Activated CD8-positive, alpha-beta memory T cell treated with anti-CD3 and anti-CD28 coated beads for 1 hour (primary cell): ENCODE measurements at places on chromosomes 11 and 22.

DNA sequence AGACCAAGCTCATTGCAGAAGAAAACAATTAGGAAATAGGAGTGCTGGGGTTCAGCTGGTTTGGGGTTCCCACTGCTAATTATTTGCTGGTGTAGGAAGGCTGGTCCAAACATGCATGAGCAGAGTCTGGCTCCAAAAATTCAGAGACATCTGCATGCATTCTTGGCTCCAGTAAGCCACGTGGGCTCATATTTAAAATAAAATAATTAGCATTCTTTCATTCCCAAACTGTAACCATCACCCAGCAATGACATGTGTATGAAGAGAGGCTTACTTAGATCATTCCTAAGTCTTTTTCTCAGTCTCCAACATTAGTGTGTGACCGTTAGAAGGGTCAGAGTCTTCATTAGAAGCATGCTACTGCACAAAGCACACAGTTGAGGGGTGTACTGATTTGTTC, 58.4 kb downstream of the EFCAB6 start:
- DNase-seq: no peak

GRCh38 chr11:42598341-42598740, 713.5 kb upstream of the API5 start:
- no peak for DNase-seq

- DNase-seq: no peak
These were observed 138.2 kb upstream of the MTMR2 start for GRCh38 chr11:96062134-96062533.

- DNase-seq: no peak
These were observed 86.0 kb downstream of the RPS6KA4 start for GRCh38 chr11:64444838-64445441.

GRCh38 chr11:23539556-23539955, 679.3 kb upstream of the CCDC179 start:
- no peak for DNase-seq

GRCh38 chr11:120431633-120432032, 79.9 kb upstream of the GRIK4 start:
- DNase-seq: no peak

- no peak for DNase-seq
These were observed 6.8 kb downstream of the PYGM start for GRCh38 chr11:64753019-64753379.

DNA sequence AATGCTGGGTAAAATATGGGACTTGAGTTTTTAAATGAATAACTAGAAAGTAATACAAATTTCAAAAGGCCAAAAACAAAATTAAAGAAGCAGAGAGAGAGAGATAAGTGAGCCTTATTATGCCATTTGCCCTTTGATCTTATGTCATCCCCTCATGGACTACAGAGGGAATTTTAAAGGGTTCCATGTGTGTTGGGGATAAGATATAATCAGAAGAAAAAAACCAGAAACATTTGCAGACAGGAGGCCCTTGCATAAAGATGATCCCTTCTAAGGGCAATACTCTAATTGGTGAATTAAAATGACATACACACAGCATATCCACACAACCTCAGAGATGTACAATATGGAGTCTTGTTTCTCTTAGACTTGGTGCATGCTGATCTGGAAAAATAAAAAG, 406.6 kb upstream of the LARGE1 start:
- DNase-seq: no peak

GRCh38 chr11:107549253-107549953, 16.1 kb downstream of the ALKBH8 start:
- DNase-seq: no peak

DNA sequence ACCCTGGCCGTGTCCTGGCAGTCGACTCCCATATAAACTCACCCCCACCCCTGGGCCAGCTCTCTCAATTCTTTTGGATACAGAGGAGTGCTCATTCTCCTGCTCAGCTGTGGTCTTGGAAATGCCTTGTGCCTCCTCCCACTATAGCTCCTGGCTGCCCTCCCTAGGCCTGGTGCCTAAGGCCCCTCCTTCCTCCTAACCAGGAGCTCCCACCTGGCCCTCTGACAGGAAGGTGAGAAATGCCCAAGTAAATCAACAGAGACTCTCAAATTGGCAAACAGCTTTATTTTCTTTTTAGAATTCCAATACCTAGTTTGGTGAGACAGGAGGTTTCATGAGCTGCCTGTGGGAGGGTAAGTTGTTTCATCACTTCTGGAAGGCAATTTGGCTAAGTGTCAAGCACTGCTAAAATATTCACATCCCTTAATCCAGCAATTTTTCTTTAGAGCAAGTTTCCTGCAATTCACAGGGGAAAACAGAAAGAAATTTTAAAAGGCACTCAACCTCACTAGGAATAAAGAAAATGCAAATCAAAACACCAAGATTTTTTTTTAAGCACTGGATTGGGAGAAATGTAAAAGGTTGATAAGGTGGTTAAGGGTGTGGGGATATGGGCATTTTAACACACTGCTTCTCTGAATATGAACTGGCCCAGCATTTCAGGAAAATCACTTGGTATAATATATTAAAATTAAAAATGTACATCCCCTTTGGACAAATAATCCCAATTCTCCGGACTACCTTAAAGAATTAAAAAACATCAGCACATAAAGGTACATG, 209.7 kb upstream of the ARHGAP20 start:
- DNase-seq: no peak

DNA sequence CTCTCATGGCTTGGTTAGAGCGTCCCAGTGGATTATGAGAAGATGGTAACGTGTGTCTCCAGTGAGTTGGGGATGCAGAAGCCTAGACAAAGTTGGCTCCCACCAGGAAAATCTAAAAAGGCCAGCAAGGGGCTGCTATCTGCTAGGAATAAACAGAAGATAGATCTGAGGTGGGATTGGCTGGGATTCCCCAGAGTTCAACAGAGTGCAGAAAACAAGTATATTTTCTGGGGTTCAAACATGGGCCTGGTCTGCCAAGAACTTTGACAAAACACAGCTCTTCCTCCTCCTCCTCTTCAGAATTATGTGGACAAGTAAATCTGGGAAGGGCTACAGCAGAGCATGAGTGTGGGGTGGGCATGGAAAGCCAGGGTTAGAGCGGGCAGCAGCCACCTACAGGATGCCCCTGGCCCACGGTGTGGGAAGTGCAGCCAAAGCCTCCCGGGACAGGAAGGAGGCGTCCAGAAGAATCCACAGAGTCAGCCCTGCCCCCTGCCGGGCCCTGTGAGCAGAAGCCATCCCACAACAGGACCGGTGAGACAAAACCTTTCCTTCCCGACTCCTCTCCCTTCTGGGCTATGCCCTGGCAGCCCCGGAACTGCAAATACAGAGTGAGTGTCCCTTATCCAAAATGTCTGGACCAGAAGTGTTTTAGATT, 67.1 kb downstream of the CD82 start:
- DNase-seq: no peak

DNA sequence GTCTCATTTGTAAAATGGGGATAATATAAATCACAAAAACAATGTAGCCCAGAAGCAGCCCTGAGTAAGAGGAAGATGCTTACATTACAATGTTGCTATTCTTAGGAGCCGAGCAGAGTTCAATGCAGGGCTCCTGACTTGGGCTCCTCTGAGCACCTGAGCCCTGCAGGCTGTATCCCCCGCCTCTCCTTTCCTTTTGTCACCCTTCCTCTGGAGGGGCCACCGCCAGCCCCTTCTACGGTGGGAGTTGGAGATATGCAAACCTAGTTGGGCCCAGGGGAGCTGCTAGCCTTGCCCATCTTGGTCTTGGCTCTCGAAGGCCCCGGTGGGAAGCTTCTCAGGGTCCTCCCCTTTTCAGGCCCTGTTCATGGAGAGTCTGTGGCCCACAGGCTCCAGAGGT, 8.4 kb upstream of the CSNK1E start:
- no peak for DNase-seq

GRCh38 chr22:43014316-43014868, 557 bp downstream of the PACSIN2 start:
- peak; percentile 14 for DNase-seq

GRCh38 chr11:34886609-34887008, 29.6 kb downstream of the APIP start:
- DNase-seq: no peak

DNA sequence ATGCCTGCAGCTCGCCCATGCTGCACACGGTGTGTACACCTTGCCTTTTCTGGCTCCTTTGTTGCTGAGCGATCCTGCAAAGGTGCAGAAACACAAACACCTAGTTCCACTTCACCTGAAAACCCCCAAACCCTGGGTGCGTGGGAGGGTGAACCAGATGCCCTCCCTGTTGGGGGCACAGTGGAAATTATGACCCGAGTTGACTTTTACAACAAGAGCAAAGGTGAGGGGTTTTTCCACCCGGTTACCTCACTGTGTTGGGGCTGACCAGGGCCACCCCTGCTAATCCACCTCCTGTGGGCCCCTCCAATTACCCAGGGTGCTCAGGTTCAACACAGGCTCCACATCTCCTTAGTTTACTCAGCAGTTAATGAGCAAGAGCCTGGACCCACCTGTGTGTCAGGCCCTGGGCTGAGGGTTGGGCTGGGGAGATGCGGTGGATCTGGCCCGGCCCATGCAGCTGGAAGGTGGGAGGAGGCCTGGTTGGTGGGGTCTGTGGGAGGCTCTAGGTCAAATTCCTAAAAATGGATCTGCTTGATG, 42.1 kb downstream of the LRRC32 start:
- no peak for DNase-seq

GRCh38 chr11:113681711-113682413, 24.2 kb downstream of the TMPRSS5 start:
- no peak for DNase-seq

DNA sequence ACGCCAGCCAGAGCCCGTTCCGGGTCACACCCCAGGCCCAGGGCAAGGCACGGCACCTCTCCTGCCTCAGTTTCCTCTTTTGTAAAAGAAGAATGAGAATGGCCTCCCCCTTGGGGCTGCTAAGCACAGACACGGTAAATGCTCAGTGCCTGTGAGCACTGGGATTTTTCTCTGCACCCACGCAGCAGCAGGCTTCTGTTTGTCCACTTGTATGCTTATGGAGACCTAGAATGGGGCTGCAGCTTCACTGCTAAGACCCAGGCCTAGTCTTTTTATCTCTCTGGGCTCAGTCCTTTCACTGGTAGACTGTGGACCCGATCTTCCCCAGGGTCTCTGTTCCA, 1327.9 kb downstream of the TBC1D22A start:
- no peak for DNase-seq

DNA sequence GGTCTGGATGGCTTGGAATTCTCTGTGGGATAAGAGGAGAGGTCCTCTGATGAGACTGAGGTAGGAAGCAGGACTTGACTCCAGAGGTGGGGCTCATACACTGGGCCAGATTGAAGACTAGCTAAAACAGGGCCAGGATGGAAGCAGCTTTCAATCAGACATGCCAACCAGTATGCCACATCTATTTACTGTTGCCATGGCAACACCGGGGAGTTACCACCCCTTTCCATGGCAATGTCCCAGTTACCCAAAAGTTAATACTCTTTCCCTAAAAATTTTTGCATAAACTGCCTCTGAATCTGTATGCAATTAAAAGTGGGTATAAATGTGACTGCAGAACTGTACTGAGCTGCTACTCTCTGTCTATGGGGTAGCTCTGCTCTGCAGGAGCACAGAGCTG, 247.5 kb upstream of the ZBED5 start:
- no peak for DNase-seq

GRCh38 chr22:26616650-26617049, 1.2 kb downstream of the CRYBB1 start:
- no peak for DNase-seq

DNA sequence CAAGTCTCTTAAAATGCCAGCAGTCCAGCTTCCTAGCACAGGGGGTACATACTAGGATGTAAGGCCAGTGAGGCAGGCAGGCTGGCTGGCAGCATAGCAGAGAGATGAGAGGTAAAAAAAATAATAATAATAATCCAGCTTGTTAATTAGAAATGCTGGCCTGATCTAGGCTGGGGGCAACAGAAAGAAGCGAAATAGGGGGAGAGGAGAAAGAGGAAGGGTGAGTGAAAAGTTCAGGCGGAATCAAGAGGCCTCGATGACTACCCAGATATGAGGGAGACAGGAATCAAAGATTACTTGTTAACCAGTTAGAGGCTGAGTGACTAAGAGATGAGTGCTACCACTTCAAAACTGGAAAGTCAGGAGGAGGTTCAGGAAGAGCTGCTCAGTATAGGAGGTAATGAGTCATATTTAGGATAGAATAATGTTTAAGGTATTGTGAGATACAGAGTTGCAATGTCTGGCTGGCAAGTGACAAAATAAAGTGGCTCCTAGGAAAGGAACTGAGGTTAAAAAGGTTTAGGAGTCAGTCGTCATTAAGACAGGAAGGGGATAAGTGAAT, 2.8 kb downstream of the ALKBH8 start:
- DNase-seq: no peak

- no peak for DNase-seq
These were observed 516.8 kb downstream of the OPCML start for GRCh38 chr11:133015457-133015856.

DNA sequence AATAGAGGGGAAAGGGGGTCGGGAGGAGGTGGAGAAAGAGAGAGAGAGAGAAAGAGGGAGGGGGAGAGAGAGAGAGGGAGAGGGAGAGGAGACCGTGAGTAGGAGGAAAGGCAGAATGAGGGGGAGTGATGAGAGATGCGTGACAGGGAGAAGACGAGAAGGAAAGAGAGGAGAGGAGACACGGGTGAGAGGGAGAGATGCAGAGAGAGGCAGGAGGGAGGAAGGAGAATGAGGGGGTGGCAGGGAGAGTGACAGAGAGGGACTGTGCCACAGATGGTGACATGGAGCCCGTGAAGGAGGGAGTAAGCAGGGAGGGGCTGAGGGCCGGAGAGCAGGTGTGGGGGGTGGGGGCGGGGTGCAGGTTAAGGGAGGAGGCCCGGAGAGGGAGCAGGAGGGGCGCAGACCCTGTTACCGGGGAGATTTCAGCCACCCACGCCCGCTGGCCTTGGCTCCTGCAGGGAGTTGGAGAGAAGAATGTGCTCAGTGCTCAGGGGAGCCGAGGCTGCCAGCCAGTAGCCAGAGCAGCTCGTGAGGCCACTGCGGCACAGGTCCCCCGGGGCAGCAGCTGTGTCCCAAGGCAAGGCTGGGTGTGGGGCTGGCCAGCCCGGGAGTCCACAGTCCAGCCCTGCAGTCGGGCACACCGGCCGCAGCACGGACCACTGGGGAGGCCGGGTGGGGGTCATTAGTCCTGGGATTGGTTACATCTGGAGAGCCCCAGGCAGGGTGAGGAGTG, at the start of gene SSTR3:
TSS of gene SSTR3 (minus strand) at position 304 of the 733 bp plus-strand sequence. CDS start 4,674 bp downstream, outside the sequence.
- no peak for DNase-seq

GRCh38 chr11:7596975-7597391, 76.3 kb downstream of the CYB5R2 start:
- no peak for DNase-seq

- DNase-seq: no peak
These were observed 13.0 kb downstream of the TBC1D10A start for GRCh38 chr22:30313527-30314363.

GRCh38 chr11:116615211-116615865, 157.4 kb downstream of the BUD13 start:
- no peak for DNase-seq
